ENCODE measurements at places on chromosomes 11 and 22.
A peak's percentile ranks its signal among the peaks of the same experiment; 100 is the strongest.

DNA sequence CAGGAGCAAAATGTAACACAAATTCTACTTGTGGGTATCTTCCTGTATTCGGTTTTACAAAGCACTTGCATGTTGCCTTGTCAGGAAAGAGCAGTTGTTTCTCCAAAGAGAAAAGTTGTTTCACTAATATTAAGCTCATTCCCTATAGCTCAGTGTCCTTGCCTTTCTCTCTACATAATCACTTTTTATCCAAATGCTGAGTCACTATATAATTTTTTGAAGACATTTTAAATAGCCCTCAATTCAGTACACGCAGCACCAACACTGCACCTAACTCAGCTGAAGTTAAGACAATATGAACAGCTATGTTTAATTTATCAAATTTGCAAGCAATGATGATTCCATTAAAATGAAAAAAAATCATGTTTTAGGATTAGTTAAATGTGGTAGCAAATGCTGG lies 14.5 kb upstream of the MRTFA start:
- no peak for DNase-seq

- DNase-seq = peak; percentile 26
Measured at GRCh38 chr22:29205594-29206371, at the start of gene EMID1. EMID1 (plus strand) TSS chr22:29205896; CDS start chr22:29206039, 143 bp downstream.

DNA sequence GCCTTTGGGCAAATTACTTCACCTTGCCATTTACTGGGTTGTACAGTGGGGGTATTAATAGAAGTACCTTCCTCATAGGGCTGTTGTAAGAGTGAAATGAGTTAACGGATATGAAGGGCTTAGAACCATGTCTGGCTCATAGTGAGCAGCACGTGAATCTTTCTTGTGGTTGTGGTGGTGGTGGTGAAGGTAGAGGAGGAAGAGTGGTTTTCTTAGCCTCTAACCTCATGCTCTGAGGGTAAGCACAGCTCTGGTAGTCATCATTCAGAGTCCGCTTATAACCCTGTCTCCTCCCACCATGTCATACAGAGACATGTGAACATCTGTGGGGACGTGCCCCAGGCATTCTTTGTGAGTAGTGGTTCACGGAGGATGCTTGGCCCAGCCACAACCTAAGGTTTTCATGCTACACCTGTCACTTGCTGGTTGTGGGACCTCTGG lies 43.6 kb downstream of the TEAD1 start:
- peak; percentile 88 for DNase-seq

GRCh38 chr22:33958741-33959140 lies 38.5 kb upstream of the LARGE1 start:
- DNase-seq = no peak

DNA sequence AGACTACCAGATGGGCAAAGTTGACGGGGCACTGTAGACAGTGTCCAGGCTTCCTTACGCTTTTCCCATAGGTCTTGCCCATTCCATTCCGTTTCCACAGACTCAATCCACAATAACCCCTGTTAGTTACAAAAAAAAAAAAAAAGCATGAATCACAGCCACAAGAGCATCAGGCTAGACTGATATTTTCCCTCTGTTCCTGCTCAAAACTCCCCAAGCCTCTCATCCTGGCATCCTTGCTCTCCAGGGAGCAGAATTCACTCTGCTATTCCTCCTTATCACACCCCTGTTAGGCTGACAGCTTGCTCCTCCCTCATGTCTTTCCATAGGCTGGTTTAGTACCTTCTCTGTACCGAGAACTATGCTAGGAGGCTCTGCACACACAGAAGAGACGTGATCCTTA lies 42.2 kb downstream of the TMEM123 start:
- DNase-seq = no peak

DNA sequence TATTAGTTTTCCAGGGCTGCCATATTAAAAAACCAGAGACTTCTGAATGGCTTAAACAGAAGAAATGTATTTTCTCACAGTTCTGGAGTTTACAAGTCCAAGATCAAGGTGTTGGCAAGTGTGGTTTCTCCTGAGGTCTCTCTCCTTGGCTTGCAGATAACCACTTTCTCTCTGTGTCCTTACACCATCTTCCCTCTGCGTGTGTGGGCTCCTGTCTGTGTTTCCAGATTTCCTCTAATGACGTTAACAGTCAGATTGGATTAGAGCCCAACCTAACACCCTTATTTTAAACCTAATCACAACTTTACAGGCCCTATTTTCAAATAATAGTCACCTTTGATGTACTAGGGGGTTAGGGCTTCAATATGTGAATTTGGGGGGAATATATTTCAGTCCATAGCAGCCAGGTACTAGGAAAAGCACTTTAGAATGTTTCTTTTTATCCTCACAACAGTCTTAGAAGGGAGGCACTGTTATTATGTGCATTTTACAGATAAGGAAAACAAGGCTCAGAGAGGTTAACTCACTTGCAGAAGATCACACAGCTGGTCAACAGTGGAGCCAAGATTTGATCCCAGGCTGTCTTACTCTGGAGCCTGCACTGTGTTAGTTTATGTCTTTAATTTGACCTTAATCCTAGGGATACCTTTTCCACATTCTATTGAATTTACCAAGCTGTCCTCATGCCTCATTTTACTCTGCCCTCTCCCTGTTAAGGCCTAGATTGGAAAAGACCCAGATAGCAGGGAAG lies 116.4 kb upstream of the CRYBB3 start:
- DNase-seq = no peak

- DNase-seq = peak; percentile 27
Measured at GRCh38 chr22:26322179-26322905, 106.7 kb upstream of the ASPHD2 start.

DNA sequence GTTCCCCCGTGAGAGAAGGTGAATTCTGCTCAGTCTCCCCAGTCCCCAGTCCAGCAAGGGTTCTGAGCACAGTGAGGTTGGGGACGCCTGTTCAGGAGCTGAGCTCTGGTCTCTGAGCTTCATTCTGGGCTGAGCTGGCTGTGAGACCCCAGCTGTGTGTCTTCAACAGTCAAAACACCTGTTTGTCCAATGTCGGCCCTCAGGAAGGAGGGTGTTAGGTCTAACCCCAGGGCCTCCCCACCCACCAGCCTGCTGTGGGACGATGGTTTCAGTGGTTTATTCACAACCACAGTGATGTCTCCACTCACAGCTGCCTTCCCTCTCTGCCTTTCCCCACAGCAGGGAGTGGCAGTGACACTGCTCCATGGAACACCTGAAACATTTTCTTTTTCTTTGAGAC lies 1282.9 kb downstream of the TBC1D22A start:
- no peak for DNase-seq

GRCh38 chr11:17653611-17654010 lies 65.8 kb upstream of the MYOD1 start:
- DNase-seq = no peak

DNA sequence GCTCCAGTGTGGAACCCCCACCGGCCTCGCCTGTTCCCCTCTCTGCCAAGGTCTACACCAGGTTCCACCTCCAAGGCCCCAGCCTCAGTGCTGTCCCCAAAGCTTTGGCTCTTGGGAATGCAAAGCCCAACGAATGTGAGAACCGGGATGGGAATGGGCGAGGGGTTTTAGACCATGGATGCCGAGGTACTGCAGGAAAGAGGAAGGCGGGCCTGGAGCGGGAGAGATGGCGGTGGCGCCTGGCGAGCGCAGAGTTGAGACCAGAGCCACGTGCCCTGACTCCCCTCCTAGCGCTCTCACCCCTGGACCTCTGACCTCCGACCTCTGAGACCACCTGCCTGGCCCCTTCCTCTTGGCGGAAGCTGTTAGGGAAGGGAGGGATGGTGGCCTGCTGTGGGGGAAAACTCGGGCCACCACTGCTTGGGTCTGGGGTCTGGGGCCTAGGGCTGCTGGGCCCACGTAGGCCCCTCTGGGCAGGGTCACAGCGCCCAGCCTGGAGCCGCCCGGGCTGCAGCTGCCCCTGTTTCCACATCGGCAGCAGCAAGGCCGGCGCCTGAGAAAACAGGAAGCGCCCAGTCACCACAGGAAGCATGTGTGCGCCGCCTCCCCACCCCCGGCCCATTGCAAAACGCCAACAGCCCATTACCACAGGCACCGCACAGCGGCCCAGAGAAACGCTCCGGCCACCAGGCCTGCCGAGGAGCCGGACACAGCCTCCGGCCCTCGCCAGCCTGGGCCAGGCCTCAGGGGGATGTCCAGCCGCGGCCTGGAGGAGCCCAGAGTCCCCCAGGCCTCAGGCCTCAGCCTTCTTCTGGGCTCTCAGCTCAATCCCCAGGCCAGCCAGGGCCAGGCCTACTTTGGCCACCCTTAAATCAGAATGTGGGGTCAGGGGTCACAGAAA lies 13.8 kb upstream of the SLC39A13 start:
- no peak for DNase-seq

DNA sequence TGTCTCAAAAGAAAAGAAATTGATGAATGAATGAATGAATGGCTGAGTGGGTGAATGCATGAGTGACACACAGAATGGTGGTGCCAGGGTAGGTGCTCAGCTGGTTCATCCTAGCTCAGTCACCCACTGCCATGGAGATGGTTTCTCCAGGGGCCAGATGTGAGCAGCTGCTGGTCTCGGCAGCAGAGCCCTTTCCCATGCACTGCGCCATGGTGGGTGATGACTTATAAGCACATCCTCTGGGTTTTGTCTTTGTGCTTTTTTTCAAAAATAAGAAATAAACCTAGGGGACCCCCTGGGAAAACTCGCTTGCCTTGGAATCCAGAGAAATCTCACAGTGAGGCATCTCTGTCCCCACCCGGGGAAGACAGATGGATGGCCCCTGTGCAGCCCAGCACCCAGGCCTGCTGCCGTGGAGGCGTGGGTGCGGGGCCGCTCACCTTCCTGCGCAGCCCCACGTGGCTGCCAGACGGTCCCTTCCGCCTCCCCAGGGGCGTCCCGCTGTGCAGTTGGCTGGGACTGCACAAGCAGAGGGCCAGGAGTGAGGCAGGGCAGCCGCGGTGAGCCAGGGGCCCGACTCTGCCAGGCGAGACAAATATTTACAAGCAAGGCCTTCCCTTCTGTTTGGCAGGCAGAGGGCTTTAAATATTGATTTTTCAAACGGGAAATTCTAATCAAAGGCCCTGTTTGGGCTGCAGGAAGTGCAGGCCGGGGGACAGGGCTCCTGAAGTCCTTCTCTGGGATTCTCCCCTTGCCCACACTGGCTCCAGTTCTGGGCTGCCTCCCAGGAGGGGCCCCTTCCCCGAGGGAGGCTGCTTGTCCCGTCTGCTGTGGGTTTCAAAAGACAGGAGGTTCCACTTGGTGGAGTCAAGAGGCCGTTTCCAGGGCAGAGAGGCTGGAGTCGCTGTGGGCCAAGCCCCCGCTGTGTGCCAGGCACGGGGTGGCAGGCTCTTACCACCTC lies 24.3 kb downstream of the MPPED1 start:
- DNase-seq = no peak

DNA sequence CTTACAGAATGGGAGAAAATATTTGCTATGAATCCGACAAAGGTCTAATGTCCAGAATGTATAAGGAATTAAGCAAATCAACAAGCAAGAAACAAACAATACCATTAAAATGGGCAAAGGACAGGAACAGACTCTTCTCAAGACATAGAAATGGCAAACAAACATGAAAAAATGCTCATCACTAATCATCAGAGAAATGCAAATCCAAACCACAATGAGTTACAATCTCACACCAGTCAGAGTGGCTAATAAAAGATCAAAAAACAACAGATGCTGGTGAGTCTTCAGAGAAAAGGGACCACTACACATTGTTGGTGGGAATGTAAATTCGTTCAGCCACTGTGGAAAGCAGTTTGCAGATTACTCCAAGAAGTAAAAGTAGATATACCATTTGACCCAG lies 382.0 kb upstream of the ANO3 start:
- DNase-seq = no peak

DNA sequence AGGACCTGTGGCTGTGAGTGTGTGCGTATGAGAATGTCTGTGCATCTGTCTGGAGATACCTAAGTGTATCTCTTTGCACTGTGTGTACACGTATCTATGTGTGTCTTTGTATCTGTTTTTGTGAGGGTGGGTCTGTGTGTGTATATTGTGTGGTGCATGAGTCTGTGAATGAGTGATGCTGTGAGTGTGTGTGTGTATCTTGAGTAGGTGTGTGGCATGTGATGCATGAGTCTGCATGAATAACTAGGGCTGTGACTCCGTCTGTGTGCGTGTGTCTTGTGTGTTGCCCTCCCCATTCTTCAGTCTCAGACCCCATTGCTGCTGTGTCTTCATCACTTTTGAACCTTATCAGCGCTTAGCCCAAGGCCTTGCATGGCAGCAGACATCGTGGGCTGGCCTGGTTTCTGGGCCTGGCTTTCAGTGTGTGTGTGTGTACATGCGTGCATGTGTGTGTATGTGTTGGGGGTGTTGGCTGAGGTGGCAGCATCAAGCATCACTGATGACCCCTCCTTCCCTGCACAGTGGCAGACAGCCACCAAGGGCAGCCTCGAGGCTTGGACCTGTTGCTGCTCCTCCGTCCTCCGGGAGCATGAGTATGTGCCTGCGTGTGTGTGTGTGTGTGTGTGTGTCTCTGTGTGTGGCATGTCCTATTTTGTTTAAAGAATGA lies 1.4 kb downstream of the SGSM1 start:
- DNase-seq = no peak

- DNase-seq = no peak
Measured at GRCh38 chr11:20042045-20042639, 118.1 kb downstream of the DBX1 start.

DNA sequence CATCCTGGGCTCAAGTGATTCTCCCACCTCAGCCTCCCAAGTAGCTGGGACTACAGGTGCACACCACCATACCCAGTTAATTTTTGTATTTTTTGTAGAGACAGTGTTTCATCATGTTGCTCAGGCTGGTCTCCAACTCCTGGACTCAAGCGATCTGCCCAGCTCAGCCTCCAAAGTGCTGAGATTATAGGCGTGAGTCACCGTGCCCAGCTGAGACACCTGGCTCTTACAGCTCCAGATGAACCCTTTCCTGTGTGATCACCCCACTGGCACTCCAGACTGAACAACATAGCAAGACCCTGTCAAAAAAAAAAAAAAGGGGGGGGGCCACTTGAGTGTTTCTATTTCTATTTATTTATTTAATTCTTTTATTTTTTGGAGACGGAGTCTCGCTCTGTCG lies 1.0 kb upstream of the ADSL start:
- no peak for DNase-seq

GRCh38 chr11:70175236-70175698 lies 27.8 kb upstream of the FADD start:
- no peak for DNase-seq

DNA sequence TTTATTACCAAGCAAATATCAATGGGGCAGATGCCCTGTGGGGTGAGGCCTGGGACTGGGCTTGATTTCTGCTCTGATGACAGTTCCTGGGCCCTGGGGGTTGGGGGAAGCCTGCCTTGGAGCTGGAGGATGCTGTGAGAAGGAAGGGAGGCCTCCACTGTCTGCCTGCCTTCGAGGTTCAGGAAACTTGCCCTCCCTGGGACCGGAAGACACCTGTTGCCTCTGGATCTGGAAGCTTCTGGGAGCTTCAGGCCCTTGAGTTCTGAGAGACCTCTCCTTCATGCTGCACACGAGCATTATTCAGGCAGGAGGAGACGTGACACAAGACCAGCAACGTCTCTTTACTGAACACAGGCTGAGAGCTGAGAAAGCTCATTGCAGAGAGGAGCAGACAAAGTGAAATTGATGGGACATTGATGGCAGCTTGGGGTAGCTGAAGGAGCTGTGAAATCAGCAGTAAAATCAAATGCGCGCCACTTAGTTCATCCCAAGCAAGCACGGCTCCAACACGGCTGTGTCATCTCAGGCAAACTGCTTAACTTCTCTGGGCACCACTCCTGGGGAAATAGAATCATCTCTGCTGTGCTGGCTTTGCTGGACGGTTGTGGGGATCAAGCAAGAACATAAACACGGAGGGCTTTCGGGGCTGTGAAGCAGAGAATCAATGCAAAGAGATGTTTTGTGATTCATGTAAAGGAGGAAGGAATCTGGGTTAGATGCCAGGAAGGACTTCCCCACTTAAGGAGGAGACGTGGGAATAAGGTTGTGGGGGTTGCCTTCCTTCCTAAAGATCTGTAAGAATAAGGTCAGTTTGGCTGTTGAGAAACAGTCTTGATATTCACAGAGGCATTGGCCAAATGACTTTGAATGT lies 64.5 kb downstream of the TP53I11 start:
- DNase-seq = no peak

Measured in SW480 (cell line).